Breast epithelium (tissue), 4 donors: ENCODE measurements at places on chromosomes 2 and 18. TPM values are rescaled to one million over a fixed set of nuclear protein-coding genes. Genes with fewer than 3 reads are reported as not detected.

DNA sequence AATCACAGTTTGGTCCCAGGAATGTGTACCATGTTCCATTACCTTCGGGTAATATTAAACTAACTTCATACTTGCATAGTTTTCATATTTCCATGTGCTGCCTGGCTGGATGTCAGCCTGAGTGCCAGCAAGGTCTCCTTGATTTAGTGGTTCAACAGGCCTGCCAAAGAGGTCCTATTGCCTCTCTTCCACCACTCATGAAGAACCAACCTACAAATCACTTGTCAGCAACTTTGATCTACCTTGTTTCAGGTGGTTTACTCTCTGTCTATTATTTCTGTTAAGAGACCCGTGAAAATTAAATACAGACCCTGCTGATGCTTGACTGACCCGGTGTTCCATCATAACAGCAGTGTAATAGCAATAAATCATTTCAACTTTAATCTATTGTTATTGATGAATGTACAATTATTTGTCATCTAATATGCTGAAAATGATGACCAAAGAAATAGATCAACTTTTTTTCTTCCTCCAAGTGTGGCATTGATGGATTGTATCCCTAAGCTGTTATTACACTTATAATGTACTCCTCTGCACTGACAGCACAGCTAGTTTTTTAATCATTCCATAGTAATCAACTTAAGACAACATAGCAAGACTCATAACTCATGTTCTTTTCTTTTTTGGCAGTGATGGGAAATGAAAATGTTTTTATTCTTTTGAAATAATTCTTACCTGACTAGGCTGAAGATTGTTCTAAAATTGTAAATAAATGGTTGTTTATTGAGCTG is 1220.2 kb upstream of the ACVR2A start:
- DNase-seq: no peak

The LINC00305 gene
- not detected for total RNA-seq

The NAB1 gene
- 71.8 TPM for total RNA-seq

GRCh38 chr18:74457725-74458421 is 765 bp upstream of the DIPK1C start:
- no peak for DNase-seq

DNA sequence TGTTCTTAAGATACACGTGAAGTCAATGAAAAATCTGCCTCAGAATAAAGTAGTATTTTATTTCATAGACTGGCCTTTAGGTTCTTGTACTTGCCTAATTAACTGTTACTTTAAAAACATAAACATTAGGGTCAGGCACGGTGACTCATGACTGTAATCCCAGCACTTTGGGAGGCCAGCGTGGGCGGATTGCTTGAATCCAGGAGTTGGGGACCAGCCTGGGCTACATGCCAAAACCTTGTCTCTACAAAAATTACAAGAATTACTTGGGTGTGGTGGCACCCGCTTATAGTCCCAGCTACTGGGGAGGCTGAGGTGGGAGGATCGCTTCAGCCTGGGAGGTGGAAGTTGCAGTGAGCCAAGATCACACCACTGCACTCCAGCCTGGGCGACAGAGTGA is 16.0 kb upstream of the SNORC start:
- DNase-seq: no peak

The PTPN2 gene
- total RNA-seq: 53.7 TPM

DNA sequence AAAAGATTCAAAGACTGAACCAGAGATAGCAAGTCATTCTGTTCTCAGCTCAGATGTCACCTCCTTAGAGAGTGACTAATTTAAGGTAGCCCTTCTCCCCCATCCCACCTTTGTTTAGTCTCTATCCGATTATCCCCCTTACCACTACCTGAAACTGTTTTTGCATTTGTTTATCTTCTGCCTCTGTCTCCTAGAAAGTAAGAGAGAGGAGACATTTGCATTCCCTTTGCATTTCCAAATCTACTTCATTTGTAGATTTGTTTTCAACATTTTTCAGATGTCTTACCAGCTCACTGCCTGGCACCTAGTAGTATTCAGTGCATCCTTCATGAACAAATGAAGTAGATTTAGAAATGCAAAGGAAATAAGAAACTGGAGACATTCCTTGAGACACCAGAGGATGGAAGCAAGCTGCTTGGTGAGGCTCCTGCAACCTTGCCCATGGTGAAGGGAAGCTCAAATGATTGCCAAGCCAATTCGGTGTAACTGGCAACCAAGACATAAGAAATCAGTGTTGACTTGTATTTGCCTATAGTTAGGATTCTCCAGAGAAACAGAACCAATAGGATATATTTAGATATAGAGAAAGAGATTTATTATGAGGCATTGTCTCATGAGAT is 385.7 kb downstream of the STK39 start:
- no peak for DNase-seq

The REG3A gene
- total RNA-seq: not detected

- no peak for DNase-seq
These were observed 39.9 kb downstream of the IRS1 start for GRCh38 chr2:226759768-226760167.

The BCL11A gene
- 13.5 TPM for total RNA-seq

The SIX2 gene
- total RNA-seq: 1.5 TPM

DNA sequence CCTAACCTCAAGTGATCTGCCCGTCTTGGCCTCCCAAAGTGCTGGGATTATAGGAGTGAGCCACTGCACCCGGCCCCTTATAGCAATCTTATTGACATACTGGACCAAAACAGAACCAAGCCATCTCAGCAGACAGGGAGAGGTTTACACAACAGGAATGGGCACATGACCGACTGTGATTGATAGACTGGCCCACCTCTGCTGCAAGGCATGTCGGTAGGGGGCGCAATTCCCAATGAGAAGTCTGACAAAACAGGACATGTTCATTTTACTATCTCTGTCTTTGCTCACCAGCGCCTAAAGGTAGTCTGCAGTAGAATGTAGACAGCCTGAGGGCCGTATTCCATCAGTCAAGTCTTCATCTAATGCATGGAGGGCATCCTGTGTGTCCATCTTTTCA is 2.0 kb downstream of the LYPD6B start:
- DNase-seq: no peak

GRCh38 chr2:65789923-65790675 is 357.7 kb upstream of the SPRED2 start:
- DNase-seq: no peak

GRCh38 chr2:52974127-52974526 is 793.5 kb upstream of the CHAC2 start:
- no peak for DNase-seq

DNA sequence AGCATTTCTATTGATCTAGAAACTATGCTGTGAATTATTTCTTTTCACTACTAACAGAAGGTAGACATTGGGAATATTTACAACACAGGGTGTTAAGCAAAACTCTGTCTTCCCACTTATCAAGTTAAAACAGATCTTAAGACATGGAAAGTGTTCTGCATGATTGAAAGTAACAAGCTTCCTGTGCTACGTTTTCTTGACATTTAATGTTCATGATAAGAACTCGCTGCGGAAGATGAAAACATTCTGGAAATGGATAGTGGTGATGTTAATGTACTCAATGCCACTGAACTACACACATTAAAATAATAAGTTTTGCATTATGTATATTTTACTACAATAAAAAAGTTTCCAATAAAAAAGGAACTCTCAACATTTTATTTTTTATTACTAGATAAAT is 74.4 kb upstream of the SCN7A start:
- no peak for DNase-seq

DNA sequence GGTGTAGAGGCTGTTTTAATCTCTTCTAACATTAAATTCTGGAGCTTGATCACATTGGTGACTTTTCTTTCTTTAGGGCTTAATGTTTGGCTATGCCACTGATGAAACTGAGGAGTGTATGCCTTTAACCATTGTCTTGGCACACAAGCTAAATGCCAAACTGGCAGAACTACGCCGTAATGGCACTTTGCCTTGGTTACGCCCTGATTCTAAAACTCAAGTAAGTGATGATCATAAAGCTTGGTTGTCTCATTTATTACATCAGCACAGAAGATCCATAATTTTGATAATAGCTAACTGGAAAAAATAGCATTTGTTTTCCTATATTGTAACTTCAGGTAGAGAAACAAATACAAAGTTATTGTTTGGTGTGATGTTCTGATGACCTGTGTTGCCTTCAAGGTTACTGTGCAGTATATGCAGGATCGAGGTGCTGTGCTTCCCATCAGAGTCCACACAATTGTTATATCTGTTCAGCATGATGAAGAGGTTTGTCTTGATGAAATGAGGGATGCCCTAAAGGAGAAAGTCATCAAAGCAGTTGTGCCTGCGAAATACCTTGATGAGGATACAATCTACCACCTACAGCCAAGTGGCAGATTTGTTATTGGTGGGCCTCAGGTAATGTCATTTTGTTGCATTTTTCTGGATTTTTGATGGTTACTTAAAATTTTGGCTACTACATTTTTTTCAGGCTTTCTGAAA is 2.9 kb downstream of the MAT2A start:
- DNase-seq: no peak

- no peak for DNase-seq
These were observed 585.9 kb upstream of the SYT4 start for GRCh38 chr18:43863180-43863579.

DNA sequence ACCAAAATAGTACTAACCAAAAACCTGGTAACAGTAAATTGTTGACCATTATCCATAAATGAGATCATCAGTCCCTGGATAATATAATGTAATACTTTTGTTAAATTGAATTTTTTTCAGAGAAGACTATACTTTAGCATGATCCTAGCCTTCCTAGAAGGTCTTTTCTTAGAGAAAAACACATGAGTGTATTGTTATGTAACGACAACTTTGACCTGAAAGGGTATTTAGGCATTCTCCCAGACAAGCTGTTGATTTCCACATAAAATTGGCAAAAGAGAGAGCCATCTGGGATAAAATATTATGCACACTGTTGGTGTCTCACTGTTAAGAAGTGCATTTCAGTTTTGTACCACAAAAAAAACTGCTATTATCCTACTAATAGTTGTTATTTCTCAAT is 120.0 kb upstream of the MAPRE2 start:
- no peak for DNase-seq

DNA sequence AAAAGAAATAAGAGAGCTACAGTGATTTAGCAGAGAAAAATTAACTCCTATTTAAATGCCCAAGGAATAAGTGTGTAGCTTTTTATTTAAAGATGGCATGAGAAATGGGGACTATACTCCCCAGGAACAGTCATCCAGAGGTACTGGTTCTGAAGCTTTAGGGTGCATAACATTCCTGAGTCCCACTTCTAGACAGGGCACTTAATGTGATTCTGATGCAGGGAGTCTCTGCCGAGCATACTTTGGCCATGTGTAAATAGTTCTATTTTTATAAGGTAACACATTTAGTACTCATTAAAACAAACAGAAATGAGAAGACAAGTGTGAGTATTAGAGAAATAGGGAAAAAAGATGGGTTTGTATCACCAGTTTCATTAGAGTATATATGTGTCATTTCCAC is 154.7 kb upstream of the WDSUB1 start:
- no peak for DNase-seq

- no peak for DNase-seq
These were observed 171.5 kb downstream of the EVA1A start for GRCh38 chr2:75389271-75389670.
